Keratinocyte (primary cell): ENCODE measurements at places on chromosomes 5 and 9.

DNA sequence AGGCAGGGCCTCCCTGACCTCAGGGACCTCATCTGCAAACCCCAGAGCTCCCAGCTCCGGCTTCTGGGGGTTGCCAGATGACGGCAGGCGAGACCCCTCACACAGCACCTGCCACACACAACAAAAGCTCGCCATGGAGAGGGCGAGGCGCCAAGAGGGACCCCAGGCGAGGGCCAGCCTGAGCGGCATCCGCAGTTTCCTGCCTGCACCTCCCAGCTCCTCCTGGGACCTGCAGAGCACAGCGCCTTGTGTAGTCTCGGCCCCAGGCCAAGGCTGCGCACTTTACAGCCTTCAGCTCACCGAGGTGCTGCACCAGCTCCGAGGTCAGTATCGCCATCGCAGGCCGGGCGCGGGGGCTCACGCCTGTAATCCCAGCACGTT is 82.4 kb upstream of the ADAMTS2 start:
- no peak for DNase-seq

DNA sequence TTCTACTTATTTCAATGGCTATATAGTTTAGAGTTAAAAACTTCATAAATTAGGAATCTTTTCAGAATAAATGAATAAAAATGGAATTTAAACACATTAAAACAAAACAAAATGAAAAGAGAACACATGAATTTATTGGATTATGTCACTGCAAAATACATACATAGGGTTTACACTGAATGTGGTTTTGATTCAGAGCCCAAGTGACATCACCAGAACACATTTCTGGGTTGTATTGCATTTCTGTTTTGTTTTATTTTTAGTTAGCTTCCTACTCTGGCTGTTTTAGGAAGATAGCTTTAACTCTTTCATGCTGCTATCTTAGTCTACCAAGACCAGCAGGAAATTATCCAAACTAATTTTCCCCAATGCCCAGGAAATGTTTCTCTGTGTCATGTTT is 1935.0 kb downstream of the EFNA5 start:
- DNase-seq: no peak

GRCh38 chr5:150295172-150295634 is 5.6 kb upstream of the CAMK2A start:
- DNase-seq: peak; percentile 94

- no peak for DNase-seq
These were observed 18.2 kb upstream of the CEP120 start for GRCh38 chr5:123441408-123441807.
